ENCODE measurements at places on chromosomes 12 and 14.

GRCh38 chr12:22333186-22333712, 1.3 kb downstream of the ST8SIA1 start:
- DNase-seq, result no peak

- no peak for DNase-seq
These were observed 8.4 kb downstream of the PAPLN start for GRCh38 chr14:73245480-73246325.

DNA sequence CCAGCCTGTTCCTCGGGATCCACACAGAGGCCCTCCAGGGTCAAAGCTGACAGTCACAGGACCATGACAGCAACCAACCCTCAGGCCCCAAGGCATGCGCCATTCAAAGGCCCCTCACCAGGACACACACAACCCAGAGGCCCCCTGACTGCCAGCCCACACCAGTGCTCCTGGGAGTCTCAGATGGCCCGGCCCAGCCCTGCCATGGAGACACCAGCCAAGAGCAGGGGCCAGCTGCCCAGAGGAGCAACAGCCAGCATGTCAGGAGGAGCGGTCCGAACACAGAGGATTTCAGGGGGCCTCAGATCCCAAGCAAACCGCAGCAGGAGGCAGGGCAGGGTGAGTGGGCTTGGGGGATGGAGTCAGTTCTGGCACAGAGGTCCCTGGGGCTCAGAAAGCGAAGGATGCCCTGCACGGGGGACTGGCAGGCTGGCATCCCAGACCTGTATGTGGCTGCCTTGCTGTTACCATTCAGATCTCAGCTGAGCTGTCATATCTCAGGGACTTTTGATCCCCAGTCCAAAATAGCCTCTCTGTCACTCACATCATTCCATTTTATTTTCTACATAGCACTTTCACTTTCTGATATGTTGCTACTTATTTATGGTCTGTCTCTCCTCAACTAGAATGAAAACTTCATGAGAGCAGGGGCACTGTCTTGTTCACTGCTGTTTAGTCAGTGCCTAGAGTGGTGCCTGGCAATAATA, 4.8 kb downstream of the TMEM229B start:
- no peak for DNase-seq

DNA sequence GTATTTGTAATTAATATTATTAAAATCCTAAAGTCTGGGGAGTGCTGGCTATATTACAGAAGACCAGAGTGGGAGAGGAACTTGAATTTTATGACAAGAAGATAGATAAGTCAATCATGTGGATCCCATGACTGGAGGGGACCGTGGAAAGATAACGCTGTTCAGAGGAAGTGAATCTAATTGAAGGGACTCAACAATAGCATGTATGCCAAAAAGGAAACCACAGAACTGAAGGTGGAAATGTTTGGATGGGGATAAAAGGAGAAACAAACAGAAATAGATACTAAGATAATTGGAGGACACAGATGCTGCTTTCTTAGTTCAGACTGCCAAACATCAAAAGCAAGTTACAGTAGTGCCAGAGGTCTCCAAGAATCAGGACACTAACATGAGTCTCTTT, 21.1 kb downstream of the OR6J1 start:
- no peak for DNase-seq

- DNase-seq, result no peak
These were observed 45.4 kb upstream of the PCED1B start for GRCh38 chr12:47033789-47034555.

GRCh38 chr14:52536269-52536668, 16.0 kb downstream of the TXNDC16 start:
- no peak for DNase-seq

GRCh38 chr12:29528161-29528560, 30.7 kb upstream of the OVCH1 start:
- no peak for DNase-seq

DNA sequence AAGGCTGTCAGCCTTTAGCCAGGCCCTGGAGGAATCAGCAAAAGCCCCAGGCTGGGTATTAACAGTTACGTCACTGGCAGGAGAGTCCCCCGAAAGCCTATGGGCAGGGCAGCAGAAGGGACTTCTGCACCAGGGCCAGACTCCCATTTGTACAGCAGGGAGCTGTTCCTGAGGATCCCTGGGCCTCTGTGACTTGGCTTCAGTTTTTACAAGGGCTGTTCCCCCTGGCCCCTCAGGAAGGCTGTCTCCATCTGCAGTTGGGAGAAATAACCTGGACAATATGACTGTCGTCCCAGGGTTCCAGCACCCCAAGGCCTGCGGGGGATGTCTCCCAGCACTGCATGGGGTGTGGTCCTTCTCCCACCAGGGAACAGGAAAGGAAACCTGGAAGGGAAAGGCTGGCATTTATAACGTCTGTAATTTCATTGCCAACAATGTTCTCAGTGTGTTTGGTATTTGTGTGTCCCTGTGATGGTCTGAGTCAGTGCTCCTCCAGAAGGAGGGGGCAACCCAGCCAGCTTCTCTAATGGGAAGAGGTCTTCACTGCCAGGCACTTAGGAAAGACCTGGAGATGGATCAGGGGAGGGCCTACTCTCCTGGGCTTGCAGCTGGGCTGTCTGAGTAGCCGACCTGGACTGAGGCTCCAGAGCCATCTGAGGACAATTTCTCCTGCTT, 42.4 kb downstream of the ERH start:
- DNase-seq, result peak; percentile 11

- DNase-seq, result no peak
These were observed 20.1 kb upstream of the PPFIA2 start for GRCh38 chr12:81779216-81779615.

DNA sequence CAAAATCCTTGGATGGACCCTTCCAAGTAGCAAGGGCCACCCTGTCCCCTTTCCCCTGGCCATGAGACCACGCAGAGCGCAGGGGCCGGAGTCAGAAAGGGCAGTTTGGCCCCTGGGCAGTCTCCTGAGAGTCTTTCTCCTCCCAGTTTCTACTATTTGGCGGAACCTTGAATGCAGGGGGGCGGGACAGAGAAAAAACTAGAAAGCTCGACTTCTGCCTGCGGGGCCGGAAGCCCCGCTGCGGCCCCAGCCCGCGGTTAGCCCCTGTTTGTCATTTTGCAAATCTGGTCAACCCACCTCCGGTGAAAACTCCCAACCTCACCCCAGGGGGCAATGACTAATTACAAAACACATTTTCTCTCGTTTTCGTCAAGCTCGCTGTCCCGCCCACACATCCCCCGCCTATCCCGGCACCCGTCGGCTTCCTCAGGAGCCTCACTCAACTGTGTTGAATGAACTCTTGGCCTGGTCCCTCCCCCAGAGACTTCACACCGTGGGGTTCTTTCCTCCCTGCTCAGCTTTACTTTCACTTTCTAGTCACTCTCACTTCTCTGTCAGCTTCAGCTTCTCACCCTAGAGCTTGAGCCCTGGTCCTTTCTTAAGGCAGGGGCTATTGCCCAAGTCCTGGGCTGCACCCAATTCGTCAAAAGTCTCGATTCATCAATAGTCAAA, 66.7 kb downstream of the IRF2BPL start:
- peak; percentile 93 for DNase-seq

DNA sequence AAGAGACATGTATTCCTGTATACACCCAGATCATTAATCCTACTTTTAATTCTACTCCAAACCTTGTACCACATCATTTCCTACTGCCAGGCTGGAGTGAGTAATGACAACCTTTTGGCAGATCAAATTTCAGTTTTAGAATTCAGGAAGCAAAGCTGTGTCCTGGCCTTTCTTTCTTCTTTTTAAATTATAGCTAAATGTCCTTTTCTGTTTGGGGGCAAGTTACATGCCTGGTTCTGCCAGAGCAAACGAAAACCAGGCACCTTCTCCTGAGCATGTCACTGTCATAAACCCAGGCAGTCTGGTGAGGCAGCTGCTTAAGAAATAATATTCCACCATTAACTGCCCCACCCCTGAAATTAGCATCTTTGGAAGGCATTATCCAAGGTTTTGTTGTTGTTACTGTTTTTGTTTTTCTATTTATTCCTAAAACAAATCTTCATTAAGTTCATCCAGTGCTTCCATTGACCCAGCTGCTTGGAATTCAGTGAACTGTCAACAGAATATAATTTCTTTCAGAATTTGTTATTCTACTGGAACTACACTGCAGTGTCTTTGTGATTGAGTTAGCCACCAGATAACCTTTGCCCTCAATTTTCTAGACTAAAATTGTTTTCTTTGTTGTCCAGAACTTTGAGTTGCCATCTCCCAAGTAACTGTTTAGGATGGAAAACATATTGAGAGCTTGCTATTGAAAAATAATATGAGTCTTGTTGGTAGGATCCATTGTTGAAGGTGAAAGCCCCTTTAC, 33.2 kb downstream of the SAMD4A start:
- DNase-seq, result no peak

- no peak for DNase-seq
These were observed 226.6 kb upstream of the EGLN3 start for GRCh38 chr14:34177466-34177865.

GRCh38 chr14:65470404-65470880, 57.9 kb downstream of the FUT8 start:
- DNase-seq, result no peak

- DNase-seq, result no peak
These were observed 57.7 kb upstream of the SAV1 start for GRCh38 chr14:50725761-50726160.

DNA sequence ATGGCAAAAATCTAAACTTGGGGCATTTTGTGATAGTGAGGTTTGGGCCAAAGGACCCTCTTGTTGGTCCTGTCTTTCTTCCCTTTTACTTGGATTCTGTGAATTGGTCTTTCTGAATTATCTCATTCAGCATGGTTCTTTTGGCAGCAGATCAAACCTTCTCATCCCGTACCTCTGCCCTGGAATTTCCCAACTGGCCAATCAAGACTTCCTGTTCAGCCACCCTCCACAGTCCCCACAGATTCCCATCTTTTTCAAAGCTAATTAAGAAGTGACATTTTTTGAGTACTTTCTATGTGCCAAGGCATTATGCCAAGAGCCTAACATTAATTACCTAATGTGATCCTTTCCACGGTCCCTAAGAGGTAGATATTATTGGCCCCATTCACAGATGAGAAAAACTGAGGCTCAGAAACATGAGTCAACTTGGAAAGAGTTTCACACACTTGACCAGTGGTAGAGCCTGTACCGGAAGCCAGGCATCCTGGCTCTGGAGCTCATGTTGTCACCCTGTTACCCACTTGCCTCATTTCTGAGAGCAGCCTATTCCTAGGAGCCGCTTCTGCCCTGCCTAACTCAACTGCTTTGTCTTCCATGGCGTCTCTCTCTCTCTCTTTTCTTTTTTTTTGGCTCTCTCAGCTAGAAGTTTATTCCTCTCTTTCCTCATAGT, 135.9 kb downstream of the C12orf75 start:
- no peak for DNase-seq

GRCh38 chr12:75578546-75578945, 67.1 kb upstream of the KRR1 start:
- no peak for DNase-seq

GRCh38 chr14:55846826-55847446, 266.9 kb downstream of the KTN1 start:
- DNase-seq, result no peak

GRCh38 chr14:99382071-99382470, 98.6 kb downstream of the SETD3 start:
- no peak for DNase-seq

DNA sequence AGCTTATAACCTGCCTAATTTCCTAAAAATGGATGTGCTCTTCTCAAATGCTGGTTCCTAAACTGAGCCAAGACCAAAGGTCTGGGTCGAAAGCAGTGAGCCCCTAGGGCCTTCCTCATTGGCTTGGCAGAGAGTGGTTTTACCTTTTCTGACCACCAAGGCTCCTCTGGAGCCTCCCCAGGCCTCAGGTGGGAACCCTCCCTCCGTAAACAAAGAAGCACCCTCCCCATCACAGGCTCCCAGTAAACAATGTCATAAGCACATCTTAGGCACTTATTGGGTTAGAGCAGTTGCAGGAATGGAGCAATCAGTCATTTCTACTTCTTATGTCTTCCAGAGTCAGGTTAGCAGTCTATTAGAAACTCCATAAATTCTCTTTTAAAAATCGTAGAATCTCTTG, 6.0 kb downstream of the CHPT1 start:
- no peak for DNase-seq

DNA sequence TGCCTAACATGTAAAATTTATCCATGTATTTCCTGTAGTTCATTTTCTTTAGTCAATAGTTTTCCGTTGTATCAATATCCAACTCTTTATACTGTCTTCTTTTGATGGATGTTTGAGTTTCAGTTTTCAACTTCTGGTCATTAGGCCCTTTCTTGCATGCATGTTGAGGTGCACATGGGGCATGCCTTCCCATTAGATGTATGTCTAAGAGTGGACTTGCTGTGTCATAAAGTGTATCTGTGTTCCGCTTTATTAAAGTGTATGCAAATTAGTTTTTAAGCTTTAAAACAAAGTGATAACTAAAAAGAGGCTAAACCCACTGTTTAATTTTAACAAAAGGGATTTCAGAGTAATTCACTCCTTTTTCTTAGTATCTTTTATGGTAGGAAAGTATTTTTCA, 441.1 kb downstream of the PCNX1 start:
- no peak for DNase-seq

- DNase-seq, result peak; percentile 40
These were observed 380.4 kb upstream of the CCDC196 start for GRCh38 chr14:66105815-66106214.

- DNase-seq, result no peak
These were observed 9.4 kb downstream of the AHNAK2 start for GRCh38 chr14:104968541-104969401.

DNA sequence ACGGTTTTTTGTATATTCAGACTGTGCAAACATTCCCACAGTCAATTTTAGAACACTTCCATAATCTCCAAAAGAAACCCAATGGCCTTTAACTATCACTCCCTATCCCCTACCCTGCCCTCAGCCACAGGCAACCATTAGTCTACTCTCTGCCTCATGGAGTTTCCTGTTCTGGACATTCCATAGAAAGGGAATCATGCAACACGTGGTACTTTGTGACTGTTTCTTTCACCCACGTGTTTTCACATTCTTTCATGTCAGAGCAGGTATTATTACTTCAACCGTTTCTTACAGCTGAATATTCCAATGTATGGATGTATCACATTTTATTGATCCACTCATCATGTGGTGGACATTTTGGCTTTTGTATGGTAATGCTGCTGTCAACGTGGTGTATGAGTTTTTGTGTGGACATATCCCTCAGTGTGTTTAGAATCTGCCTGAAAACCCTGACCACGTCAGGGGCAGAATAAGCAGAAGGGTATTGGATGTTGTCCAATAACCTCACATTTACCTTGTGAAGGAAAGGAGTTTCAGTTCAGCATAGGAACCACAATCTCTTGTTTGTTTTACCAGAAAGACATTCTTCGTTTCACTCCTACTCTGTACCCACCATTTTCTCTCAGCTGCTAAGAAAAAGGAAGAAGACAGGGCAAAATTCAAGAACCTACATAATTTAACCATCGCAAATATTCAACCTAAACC, 107.5 kb upstream of the DYRK2 start:
- DNase-seq, result no peak
